ENCODE measurements at places on chromosomes 7 and 10.

- no peak for DNase-seq
These were observed 84.5 kb upstream of the WNT16 start for GRCh38 chr7:121244120-121244870.

DNA sequence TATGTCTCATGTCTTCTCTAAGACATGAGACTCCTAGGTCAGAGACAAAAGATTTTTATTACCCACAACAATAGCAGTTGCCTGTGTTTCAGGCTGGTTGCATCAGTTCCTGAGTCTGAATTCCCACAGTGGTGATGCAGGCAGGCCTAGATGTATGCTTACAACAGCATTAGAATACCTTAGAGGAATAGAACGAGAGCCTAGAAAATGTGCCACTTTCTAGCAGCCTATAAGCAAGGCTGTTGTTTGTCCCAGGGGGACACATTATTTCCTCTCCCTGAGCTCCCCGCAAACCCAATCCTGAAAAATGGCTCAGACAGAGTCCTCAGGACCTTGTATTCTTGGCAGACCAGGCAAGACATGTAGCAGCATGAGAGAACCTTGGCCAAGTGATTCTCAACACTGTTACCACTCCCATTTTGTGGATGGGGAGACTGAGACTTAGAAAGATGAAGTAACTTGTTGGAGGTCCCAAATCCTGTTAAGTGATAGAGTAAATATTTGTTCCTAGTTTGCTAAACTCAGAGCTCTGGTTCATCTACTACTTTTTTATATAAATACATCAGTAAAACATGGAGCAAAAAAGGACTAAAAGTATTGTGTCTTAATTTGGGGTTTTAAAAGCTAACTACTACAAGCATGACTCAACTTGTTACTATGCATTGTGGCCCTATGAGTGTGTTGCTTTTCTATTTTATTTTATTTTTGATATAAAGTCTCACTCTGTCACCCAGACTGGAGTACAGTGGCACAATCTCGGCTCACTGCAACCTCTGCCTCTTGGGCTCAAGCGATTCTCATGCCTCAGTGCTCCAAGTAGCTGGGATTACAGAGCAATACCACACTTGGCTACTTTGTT is 14.2 kb downstream of the VTI1A start:
- no peak for DNase-seq

DNA sequence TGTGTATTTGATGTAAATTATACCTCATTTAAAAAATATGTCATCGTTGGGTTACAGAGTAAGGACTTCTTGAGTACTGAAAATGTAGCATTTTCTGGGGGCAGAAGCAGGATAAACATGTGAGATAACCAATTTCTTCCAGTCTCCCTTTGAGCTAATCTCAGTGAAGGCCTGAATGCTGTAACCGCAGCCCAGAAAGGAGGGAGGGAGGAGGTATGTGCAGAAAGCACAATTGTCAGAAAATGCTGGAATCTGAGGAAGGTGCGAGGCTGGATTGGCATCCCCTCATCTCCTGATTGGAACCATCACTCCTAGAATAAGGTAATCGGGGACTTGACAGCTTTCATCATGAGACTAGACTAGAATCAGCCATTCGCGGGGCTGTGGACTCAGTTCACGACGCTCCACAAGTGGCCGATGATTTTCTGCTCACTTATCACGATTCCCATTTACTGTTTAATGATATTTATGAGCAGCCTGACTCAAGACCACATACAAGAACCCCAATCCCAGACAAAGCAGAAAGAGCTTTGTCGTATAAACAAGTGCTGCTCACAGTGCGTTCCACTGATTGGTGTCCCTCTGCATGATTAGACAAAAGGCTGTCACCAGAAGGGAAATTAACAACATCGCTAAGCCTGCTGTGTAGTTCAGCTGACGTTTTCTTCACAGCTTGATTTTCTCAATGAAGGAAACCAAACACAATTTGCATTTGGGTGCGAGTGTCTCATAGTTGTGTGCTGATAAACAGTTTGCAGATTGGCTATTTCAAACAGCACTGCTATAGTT is 93.2 kb downstream of the SVIL start:
- DNase-seq: no peak

- no peak for DNase-seq
These were observed 26.4 kb downstream of the MACC1 start for GRCh38 chr7:20190560-20191390.

DNA sequence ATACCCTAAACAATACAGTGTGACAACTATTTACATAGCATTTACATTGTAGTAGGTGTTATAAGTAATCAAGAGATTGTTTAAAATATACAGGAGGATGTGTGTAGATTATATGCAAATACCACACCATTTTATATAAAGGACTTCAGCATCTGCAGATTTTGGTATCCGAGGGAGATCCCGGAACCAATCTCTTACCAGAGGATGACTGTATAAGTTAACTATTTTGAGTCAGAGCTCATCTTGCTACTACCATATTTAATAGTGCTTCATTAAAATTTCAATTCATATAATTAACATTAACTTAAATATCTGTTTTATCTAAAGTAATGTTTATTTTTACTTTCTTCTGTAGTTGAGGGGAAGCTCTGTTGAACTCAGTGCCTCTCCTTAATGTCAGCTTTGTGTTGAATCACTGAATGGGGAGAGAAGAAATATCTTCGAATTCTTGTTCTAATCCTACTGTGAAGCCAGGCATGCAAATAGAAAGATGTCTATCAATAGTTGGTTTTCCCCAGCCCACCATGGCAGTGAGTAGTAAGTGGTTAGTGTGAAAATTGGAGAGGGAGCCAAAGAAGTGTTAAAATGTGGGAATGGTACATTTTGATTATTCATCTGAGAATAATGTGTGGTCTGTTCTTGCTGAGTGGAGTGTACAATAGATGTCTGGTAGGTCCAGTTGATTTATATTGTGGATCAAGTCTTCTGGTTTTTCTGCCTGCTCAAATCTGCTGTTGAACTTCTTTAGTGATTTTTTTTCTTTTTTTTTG is 90.1 kb upstream of the CYP26C1 start:
- no peak for DNase-seq

GRCh38 chr10:60803433-60803832 is 25.2 kb downstream of the CDK1 start:
- DNase-seq: no peak

GRCh38 chr10:120583424-120584108 is 126.5 kb downstream of the PLPP4 start:
- no peak for DNase-seq

Measured in anterior cingulate cortex (tissue), 58 donors.